ENCODE measurements at places on chromosomes 7 and 10.

DNA sequence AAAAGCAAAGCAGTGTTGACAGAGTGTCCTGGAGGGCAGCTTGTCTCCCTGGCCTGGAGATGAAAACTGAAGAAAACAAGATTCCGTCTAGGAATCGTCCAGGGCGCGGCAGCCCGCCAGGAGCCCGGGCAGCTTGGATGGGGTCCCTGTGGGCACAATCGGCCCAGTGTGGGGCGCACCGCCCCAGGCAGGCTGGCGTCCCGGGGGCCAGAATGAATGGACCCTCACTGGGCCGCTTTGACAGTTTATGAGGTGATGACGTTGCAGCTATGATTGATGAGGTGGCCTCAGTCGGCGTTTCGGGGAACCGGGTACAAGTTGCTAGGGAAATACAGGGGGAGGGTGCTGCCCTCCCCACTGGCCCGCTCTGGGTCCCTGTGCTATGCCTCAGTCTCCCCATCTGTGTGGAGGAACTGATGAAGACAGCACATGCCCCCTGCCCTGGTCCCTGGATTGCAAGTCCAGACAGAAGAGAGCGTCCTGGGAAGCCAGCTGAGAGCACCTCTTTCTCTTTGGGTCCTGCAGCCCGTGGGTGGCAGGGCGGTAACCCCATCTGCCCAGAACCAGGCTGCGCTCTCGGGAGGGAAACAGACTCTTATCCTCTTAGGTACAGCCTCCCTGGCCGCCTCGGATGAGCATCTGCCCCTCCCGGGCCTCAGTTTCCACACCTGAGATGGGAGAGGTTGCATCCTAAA is 131.3 kb downstream of the LHPP start:
- DNase-seq, result no peak

DNA sequence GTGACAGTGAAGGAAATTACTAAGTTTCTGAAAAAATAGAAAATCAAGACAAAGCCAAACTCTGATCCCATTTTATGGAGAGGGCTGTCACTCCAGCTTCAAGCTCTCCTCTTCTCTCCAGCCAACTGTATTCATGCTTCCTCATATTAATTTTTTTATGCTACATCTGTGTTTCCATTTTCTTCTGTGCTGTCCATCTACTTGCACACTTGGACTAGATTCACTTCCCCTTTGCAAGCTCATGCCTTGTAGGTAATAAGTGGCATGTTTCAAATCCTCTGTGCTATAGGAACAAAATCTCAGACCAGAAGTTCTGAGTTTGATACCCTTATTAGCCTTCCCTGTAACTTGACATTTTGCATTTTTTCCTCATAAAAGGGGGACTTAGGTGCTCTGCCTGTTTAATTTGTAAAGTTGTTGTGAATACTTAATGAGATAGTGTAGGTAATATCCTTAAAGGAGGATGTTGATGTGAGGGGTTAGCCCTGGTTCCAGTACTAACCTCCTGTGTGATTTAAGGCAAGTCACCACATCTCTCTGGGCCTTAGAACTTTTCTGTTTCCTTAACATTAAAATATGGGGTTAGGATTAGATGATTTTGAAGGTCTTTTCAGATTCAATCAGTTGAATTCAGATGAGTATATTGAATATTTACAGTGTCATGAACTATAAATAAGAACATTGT is 358.8 kb downstream of the BBS9 start:
- DNase-seq, result no peak

DNA sequence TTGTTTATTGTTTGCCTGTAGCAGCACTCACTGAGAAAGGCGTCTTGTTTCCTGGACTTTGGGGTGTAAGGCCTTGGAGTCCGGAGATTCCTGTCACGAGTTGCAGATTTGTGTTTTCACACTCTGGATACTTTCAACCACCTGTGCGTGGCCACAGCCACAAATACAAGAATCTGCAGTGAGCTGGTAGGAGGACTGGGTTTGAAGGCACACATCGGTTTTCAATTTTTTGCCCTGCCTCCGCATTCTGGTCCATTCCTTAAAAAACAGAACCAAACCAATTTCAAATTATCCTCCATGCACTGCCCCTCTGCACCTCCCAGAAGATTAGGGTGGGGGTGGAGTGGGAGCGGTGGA is 619 bp downstream of the EXOC4 start:
- DNase-seq, result peak; percentile 14

DNA sequence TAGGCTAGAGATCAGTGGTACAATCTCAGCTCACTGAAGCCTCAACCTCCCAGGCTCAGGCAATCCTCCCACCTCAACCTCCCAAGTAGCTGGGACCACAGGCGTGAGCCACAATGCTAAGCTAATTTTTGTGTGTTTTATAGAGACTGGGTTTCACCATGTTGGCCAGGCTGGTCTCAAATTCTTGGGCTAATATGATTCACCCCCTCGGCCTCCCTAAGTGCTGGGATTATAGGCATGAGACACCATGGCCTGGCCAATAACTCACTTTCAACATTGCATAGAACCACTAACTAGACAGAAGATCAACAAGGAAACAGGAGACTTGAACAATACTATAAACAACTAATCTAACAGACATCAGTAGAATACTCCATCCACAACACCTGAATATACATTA is 191.7 kb downstream of the LRRN3 start:
- no peak for DNase-seq

GRCh38 chr7:20075992-20076820 is 141.0 kb downstream of the MACC1 start:
- DNase-seq, result peak; percentile 81

GRCh38 chr10:48941427-48942075 is 1.9 kb upstream of the LRRC18 start:
- no peak for DNase-seq
